Lung (tissue), 17 donors: ENCODE measurements at places on chromosomes 11 and 22. TPM values are rescaled to one million over a fixed set of nuclear protein-coding genes. Genes with fewer than 3 reads are reported as not detected.

Gene GRM5
- 1.2 TPM for total RNA-seq

Gene DMC1
- total RNA-seq = 2.7 TPM

Gene PTDSS2
- total RNA-seq = 29.4 TPM

Gene KRTAP5-7
- total RNA-seq = not detected

Gene RAB36
- 11.2 TPM for total RNA-seq

DNA sequence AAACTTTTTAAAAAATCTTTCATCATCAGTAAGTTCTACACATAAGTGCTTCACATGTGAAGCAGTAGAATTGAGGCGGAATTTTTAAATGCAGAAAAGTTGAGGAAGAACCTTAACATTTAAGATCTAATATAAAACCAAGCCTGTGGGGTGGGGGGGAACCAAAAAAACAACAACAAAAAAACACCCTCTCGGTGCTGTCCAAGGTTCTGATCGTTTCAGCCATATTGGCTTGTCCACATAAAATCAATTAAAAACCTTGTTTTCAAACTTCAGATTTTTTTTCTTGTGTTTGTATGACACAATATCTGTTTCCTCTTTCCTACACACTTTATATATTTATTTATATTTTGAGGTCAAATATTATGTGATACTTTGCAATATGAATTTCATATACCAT is 130.0 kb downstream of the WNT7B start:
- H3K4me1 ChIP-seq = no peaks in the 10 kb centered on the region
- DNase-seq = no peak
- no peak overlapping the region for H3K27ac ChIP-seq
- H3K36me3 ChIP-seq = peaks cover 7% of the 10 kb centered on the region
- H3K27me3 ChIP-seq = no peaks in the 10 kb centered on the region
- no peak overlapping the region for H3K4me3 ChIP-seq

GRCh38 chr11:121930004-121930965 is 185.7 kb downstream of the BLID start:
- no peaks in the 10 kb centered on the region for H3K36me3 ChIP-seq
- no peak overlapping the region for H3K27ac ChIP-seq
- no peaks in the 10 kb centered on the region for H3K27me3 ChIP-seq
- DNase-seq = no peak
- H3K4me1 ChIP-seq = peaks cover 17% of the 10 kb centered on the region

DNA sequence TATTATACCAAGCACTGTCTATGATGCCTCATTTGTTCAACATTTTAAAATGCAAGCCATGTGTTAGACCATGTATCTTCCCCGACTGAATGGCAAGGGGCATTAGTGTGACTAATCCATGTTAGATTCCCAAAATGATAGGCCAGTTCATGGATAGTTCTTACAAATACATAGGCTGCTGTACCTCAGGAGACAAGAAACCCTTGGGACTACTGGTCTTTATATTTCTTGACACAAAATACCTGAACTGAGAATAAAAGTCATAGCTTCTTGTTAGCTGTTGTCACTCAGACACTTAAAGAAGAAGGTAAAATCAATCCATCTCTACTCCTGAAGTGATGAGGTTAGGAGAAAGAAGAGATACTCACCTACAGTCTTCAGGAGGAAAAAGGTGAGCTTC is at the start of gene OR8D4:
TSS of gene OR8D4 (plus strand) at position 301 of the 400 bp plus-strand sequence. CDS start 4,265 bp downstream, outside the sequence.
- H3K27ac ChIP-seq = no peak within 1 kb of the TSS
- H3K4me1 ChIP-seq = no peaks in the 10 kb centered on the region
- no peak for DNase-seq
- no peaks in the 10 kb centered on the region for H3K36me3 ChIP-seq
- H3K4me3 ChIP-seq = no peak within 1 kb of the TSS

DNA sequence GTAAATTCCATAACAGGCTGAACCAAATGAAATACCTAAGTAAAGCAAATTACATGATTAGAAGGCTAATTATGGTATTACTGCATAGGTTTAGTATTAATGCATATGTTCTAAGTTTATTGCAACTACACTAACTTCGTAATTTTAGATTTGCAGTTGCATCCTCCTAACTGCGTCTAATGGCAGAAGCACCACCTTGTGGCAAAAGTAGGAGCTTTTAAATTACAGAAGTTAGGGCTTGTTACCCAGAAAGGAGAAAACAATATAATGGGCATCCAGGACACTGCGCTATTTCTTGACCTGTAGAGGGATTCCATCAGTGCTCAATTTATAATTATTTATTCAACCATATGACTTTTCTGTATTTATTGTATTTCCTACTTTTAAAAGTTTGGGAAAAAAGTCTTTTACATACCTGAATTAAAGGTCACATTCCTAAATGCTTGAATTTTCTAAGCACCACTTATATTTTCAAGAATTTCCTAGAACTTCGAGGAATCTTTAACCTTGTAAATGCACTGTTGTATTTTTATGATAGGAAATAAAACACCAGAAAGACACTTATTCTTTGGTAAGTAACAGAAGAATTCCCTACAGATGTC is 16.3 kb upstream of the GPR83 start:
- H3K27ac ChIP-seq = no peak overlapping the region
- peak; percentile 24 for DNase-seq
- H3K4me3 ChIP-seq = no peak overlapping the region
- no peaks in the 10 kb centered on the region for H3K36me3 ChIP-seq
- H3K27me3 ChIP-seq = no peaks in the 10 kb centered on the region
- no peaks in the 10 kb centered on the region for H3K4me1 ChIP-seq

DNA sequence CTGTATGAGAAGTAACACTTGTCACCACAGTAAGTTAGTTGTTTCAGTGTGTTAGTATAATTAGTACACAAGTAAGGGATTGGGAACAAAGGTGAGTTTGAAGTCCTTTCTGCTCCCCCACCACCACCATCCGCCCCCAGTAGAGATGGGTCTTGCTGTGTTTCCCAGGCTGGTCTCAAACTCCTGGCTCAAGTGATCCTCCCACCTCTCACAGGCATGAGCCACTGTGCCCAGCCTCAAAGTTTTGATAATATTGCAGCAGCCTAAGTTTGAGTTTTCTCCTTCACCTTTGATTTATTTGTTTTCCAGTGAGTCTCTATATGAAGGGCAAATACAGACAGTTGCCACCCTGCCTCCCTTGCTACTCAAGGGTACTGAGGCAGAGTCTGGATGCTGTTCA is 23.7 kb upstream of the GRK2 start:
- peaks cover 22% of the 10 kb centered on the region for H3K36me3 ChIP-seq
- DNase-seq = no peak
- peaks cover 15% of the 10 kb centered on the region for H3K4me1 ChIP-seq

- no peaks in the 10 kb centered on the region for H3K27me3 ChIP-seq
- H3K27ac ChIP-seq = no peak overlapping the region
- peaks cover 45% of the 10 kb centered on the region for H3K36me3 ChIP-seq
- no peak overlapping the region for H3K4me3 ChIP-seq
Measured at GRCh38 chr22:29139965-29140782, 65.5 kb upstream of the EMID1 start.

GRCh38 chr11:117188620-117189081 is 10.1 kb downstream of the SIDT2 start:
- no peak overlapping the region for H3K4me3 ChIP-seq
- H3K27me3 ChIP-seq = no peaks in the 10 kb centered on the region
- H3K4me1 ChIP-seq = no peaks in the 10 kb centered on the region
- H3K27ac ChIP-seq = no peak overlapping the region

DNA sequence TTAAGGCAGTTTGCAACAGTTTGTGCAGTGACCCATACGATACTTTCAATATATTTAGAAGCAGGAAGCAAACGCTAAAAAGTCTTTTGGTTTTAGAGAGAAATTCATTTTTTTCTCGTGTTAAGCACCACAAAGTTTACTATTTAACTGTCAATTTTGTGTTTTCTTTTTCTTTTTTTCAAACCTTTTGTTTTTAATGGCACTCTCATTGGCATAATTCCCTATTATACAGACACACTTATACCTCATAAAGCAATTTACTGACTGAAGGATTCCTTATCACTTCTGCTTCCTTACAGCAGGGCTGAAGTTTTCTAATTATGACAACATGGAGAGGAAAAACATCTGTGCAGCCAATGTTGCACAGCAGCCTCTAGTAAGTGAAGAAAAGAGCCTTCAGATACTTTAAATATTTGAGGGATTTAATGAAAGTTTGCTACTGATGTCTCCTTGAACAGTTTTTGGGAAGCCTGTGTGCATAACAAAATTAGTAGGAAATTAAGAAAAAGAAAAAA is 2191.2 kb downstream of the LRRC4C start:
- H3K36me3 ChIP-seq = no peaks in the 10 kb centered on the region
- no peaks in the 10 kb centered on the region for H3K27me3 ChIP-seq
- no peak overlapping the region for H3K4me3 ChIP-seq
- peak; percentile 78 for DNase-seq
- H3K4me1 ChIP-seq = no peaks in the 10 kb centered on the region

DNA sequence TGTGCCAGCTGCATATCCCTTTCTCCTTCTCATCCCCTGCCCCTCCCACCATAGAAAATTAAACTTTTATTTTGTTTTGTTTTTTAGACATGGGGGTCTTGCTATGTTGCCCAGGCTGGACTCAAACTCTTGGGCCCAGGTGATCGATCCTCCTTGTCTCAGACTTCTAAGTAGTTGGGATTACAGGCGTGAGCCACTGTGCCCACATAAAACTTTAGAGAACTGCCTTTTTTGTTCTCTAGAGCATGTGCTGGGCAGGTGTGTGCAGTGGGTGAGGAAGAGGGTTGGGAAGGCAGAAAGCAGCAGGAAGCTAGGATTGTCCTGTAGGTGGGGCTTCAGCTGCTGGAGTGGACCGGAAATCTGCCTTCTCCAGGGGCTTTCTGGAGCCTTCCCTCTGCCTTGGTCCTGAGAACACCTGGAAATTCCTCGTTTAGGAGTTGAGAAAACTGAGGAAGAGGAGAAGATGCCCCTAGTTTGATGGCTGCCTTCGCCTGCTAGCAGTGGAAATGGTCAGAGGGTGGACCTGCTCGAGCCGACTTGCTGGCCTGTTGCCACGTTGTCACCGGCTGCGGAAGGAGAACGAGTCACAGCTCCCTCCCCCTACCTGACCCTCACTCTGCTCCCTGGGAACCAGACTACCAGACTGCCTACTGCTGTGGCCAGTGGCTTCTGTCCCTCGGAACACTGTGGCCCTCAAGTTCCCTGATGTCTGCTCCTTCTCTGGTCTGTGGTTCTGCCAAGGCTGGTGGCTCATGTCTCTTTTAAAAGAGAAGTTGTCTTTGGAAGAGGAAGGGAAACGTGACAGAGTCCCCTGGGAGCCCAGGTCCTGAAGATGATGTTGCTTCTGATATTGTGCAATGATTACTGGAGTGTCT is 4.0 kb downstream of the ST14 start:
- peaks cover 21% of the 10 kb centered on the region for H3K4me1 ChIP-seq
- DNase-seq = no peak
- H3K36me3 ChIP-seq = no peaks in the 10 kb centered on the region
- no peak overlapping the region for H3K27ac ChIP-seq
- H3K27me3 ChIP-seq = no peaks in the 10 kb centered on the region

DNA sequence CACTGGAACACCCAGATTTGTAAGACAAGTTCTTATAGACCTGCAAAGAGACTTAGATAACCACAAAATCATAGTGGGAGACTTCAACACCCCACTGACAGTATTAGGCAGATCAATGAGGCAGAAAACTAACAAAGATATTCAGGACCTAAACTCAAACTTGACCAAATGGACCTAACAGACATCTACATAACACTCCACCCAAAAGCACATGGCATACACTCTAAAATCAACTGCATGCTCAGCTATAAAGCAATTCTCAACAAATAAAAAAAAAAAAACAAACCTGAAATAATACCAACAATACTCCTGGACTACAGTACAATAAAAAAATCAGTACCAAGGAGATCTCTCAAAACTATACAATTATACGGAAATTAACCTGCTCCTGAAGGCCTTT is 115.0 kb downstream of the FDX1 start:
- no peaks in the 10 kb centered on the region for H3K4me1 ChIP-seq
- H3K4me3 ChIP-seq = no peak overlapping the region
- no peaks in the 10 kb centered on the region for H3K36me3 ChIP-seq
- DNase-seq = no peak

DNA sequence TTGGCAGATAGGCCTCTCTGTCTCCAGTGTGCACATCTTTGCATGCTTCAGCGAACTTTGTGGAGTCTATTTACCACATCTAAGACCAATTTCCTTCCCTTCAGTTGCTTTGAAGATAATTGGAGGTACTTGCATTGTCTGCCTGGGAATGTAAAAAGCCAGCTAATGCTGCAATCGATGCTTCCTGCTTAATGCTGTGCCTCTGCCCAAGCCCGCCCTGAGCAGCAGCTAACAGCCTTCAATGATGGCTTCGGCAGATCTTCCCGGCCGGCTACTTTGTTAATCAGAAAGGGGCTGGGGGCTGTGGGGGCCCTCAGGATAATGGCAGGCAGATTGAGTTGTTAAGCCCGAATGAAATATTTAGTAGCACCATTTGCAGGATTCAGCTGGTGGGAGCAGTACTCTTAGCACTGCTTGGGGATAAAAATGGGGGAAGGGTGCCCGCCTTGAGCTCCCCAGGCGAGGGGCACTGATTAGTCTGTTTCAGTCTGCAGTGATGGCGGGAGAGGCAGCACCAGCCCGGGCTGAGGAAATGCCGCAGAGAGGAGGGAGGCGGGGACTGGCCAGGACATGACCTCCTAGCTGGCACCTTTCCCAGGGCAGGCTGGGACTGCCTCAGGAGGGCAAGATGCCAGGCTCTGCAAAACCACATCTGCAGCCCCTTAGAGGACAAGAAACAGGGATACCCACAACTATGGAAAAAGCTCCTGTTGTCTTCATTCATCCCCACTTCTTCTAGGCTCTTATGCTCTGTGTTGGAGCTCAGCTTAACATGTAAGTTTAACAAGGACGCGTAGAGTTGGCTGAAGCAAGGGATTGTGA is 460.0 kb downstream of the BUD13 start:
- no peak overlapping the region for H3K27ac ChIP-seq
- DNase-seq = peak; percentile 92
- H3K27me3 ChIP-seq = no peaks in the 10 kb centered on the region
- H3K4me1 ChIP-seq = peaks cover 10% of the 10 kb centered on the region
